ENCODE measurements at places on chromosomes 4 and X.

DNA sequence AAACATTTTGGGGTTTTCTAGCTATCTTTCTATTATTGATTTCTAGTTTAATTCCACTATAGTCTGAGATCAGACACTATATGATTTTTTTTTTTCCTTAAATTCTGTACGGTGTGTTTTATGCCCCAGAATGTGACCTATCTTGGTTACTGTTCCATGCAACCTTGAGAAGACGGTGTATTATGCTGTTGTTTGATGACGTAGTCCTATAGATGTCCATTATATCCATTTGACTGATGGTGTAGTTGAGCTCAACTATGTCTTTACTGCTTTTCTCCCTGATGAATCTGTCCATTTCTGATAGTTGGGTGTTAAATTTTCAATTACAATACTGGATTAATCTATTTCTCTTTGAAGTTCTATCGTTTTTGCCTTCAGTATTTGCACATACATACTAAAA is 212.5 kb downstream of the NDST4 start:
- DNase-seq: no peak

DNA sequence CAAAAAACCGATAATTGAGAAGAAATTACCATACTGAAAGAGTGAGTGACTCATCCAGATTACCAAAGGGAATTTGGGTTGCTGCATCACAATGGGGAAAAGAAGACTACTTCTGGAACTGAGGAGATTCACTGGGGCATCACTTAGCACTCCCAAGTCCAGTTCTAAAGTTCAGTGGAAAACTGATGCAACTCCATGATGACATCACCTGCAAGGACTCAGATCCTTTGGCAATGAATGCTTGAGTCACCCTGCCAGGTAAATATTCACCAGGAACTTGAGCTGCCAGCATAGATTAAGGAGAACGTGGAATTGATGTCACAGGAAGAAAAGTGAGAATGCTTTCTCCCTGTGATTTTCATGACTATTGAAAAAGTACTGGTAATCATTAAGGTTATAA is 32.0 kb upstream of the SMIM10L2A start:
- DNase-seq: peak; percentile 0

- peak; percentile 57 for DNase-seq
Observed at GRCh38 chr4:47749858-47750257, 88.0 kb downstream of the CORIN start.

- DNase-seq: peak; percentile 87
Observed at GRCh38 chr4:141757287-141757686, 120.9 kb downstream of the IL15 start.

- no peak for DNase-seq
Observed at GRCh38 chr4:112510291-112511092, 5.5 kb downstream of the NEUROG2 start.

GRCh38 chr4:103073792-103074438 is 2.6 kb downstream of the SLC9B2 start:
- DNase-seq: no peak

- no peak for DNase-seq
Observed at GRCh38 chrX:84666086-84666485, 163.8 kb upstream of the HDX start.

GRCh38 chrX:72071213-72071612 is 60.5 kb downstream of the RTL5 start:
- no peak for DNase-seq

DNA sequence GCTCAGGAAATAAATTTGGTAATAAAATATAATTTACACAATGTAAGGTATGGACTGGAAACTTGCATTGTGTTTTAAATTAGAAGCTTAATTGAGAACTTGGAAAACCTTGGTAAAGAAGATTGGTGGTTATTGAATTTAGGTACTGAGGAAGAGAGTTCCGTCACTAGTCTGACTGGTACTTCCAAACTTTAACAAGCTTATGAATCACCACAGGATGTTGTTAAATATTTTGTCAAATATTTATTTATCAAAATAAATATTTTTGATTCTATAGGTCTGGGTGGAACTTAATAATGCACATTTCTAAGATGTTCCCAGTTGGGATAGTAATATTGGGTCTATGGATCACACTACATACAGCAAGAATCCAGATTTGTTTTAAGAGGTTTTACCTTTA is 992.2 kb downstream of the ARAP2 start:
- DNase-seq: no peak

DNA sequence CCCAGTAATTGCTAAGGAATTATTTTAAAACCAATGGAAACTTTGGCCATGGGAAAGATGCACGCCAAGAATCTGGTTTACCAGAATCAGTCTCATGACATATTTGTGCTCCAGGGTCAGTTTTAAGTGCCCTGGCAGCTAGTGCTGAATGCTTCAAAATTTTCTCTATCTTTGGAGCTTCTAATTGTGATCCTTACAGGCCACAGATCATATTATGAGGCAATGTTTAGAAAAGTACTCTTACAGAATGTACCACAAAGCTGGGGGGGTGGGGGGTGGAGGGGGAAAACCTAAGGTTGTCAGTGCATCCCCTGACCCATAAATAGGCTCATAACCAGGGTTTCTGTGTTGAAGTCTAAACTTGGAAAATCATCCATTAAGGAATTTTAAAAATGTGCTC is 514.5 kb downstream of the INPP4B start:
- peak; percentile 25 for DNase-seq

- no peak for DNase-seq
Observed at GRCh38 chr4:96342790-96343455, 503.0 kb downstream of the PDHA2 start.

GRCh38 chr4:4995908-4996265 is 23.4 kb downstream of the CYTL1 start:
- no peak for DNase-seq

GRCh38 chr4:161856711-161857326 is 307.0 kb downstream of the FSTL5 start:
- peak; percentile 83 for DNase-seq

DNA sequence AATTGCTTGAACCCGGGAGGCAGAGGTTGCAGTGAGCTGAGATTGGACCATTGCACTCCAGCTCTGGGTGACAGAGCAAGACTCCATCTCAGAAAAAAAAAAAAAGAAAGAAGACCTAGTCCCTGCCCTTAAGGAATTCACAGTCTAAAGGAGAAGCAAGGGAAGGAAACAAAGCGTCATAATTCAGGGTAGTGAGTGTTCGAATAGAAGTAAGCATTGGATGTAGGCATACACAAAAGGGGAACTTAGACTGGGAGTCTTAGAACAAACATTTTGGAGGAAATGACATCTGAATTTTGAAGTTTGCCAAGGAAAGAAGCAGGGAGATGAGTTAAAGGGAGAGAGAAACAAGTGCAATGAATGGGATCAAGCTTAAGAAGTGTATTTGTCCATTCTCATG is 32.4 kb downstream of the PPM1K start:
- DNase-seq: no peak

DNA sequence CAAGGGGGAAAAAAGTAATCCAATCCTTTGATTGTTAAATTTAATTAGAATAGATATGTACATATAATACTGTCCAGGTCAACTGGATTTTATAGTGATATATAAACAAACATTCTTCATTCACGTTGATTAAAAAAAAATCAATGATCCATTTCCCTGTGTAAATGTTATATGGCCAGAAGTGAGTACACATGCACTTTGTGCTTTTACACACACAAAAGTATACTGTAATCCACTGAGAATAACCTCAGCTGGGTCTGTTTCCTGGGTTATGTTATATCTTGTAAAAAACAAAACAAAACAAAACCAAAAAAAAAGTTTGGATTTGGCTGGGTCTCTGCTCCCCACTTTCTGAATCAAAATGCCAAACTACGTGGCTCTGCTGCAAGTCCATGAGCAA is 51.7 kb downstream of the WFS1 start:
- no peak for DNase-seq

DNA sequence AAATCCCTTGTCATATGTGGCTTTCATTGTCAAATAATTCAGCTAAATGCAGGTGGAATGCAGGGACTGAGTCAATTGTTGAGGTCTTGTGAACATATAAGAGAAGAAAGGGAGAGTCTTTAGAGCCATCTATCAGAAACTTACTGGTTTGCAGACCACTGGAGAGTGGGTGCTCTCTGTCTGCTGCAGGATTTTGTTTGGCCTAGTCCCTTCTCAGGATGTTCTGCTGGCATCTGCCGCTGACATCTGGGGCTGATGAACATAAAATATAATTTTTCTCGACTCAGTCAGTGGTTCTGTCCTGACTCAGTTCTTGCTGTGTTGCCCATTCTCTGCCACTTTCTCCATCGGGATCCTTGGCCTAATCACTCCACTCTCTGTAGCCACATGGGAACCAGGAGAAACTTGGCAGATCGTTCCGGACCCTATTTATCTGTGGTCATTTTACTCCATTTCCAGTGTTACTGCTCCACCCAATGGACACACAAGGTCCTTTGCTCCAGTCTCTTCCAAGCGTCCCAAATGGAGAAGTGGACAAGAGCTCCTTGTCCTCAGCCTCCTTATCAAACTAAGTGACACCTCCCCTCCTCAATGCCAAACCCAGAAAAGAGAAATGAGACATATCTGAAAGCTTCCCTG is 436.2 kb downstream of the FAT4 start:
- peak; percentile 47 for DNase-seq

DNA sequence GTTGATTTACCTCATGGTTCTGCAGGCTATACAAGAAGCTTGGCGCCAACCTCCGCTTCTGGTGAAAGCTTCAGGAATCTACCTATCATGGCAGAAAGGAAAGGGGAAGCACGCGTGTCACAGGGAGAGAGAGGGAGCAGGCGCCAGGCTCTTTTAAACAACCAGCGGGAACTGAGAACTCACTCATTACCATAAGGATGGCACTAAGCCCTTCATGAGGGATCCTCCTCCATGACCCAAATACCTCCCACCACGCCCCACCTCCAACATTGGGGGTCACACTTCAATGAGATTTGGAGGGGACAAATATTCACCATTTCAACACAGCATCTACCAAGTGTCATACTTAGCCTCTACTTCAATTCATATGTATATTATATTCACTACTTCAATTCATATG is 18.8 kb upstream of the TBC1D8B start:
- DNase-seq: no peak

GRCh38 chr4:152535360-152535902 is 461 bp downstream of the FBXW7 start:
- no peak for DNase-seq

DNA sequence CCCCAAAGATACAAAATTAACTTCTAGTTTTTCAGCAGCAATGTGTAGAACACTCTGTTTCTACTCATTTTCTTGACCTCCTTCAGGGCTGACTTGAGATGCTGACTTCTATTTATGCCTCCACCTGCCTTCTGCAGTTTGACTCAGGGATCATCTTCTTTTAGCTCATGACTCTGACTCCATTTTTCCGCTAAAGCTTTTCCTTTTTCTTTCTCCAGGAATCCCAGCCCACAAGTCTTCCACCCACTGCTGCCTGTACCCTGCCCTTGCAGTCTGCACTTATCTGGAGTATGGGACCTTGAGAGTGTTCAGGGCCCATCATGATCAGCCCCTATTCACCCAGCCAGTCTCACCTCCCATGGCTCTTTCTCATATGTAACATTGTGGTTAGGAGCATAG is 14.9 kb upstream of the KLHL2 start:
- DNase-seq: no peak

GRCh38 chr4:10083331-10083771 is 33.2 kb downstream of the WDR1 start:
- no peak for DNase-seq

DNA sequence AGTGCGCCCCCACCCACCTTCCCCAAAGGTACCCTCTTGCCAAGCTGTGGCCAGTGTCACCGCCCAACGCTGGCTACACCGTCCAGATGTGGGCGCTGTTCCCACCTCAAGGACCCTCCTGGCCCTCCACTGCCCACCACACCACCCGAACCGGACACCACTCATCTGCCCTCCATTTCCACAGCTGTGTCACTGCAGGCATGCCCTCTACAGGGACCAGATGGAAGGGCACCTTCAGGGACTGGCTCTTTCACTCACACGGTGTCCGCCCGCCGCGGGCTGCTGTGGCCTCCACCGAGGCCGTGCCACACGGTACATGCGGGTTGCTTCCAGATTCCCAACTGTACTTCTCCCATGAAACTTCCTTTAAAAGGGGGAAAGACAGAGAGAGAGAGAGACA is 87.7 kb downstream of the FAM53A start:
- no peak for DNase-seq

DNA sequence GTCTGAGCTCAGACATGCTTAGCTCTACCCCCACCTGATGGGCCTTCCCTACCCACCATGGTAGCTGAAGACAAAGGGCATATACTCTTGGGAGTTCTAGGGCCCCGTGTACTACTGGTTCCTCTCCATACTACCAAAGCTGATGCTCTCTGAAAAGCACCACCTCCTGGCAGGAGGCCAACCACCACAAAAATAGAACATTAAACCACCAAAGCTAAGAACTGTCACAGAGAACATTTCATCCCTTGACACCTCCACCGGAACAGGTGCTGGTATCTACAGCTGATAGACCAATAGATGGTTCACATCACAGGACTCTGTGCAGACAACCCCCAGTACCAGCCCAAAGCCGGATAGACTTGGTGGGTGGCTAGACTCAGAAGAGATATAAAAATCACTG is 13.4 kb downstream of the EDA2R start:
- DNase-seq: no peak

DNA sequence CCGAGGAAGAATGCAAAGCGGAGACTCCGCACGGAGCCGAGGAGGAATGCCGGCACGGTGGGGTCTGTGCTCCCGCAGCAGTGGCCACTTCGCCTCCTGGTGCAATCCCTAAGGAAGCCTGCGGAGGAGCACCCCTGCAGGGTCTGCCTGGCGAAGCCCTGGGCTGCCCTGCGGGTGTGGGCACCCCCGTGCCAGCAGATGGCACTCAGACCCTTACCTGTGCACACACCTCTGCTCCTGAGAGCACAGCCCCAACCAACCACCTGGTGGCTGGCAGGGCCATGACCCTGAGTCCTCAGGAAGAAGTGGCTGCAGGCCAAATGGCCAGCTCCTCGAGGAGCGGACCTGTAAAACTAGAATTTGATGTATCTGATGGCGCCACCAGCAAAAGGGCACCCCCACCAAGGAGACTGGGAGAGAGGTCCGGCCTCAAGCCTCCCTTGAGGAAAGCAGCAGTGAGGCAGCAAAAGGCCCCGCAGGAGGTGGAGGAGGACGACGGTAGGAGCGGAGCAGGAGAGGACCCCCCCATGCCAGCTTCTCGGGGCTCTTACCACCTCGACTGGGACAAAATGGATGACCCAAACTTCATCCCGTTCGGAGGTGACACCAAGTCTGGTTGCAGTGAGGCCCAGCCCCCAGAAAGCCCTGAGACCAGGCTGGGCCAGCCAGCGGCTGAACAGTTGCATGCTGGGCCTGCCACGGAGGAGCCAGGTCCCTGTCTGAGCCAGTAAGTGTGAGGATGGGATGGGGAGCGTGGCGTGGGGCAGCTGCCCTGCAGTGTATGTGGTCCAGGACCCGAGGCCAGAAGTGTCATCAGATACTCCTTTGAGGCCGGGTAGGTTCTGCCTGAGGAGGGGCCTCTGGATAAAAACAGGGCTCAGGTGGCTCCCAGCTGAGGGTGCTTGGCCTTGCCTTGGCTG is 7.0 kb downstream of the TACC3 start:
- DNase-seq: no peak

- peak; percentile 4 for DNase-seq
Observed at GRCh38 chr4:147682755-147683154, 1.2 kb downstream of the PRMT9 start.

All from amniotic epithelial cell (primary cell).